GM12878 (cell line): ENCODE measurements at places on chromosomes 7 and 10.

GRCh38 chr10:593901-594457 lies 95.5 kb downstream of the DIP2C start:
- no peak for DNase-seq

DNA sequence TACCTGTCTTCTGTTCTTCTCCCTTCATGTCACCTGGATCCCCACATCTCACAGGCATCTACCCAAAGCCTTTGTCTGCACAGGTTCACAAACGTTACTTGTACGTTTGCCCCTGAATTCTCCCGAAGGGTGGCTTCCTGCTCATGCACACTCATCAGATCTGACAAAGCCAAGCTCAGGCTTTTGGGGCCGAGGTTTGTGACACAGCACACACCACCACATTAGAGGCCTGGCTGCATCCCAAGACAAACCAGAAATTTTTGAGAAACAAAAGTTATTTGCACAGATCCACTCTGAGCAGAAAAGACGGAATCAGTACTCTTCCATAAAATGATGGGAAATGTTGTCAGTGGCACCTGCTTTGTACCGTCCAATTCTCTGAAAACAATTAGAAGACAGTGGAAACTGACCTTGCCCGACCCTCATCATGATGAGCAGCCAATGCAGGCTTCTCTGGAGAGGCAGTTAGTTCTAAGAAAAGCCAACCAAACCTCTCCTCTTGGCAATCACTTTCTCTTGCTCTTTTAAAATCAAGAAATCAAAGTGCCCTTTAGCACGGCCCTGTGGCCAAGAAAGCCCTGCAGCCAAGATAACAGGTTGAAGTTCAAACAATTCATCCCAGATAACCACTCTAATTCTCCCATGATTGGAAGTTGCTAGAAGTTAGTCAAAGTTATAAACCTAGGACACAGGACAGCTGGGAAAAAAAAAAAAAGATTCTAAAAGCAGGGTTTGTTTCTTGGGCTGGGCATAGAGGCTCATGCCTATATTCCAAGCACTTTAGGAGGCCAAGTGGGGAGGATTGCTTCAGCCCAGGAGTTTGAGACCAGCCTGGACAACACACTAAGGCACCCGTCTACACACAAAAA lies 13.6 kb upstream of the SVIL start:
- no peak for DNase-seq

DNA sequence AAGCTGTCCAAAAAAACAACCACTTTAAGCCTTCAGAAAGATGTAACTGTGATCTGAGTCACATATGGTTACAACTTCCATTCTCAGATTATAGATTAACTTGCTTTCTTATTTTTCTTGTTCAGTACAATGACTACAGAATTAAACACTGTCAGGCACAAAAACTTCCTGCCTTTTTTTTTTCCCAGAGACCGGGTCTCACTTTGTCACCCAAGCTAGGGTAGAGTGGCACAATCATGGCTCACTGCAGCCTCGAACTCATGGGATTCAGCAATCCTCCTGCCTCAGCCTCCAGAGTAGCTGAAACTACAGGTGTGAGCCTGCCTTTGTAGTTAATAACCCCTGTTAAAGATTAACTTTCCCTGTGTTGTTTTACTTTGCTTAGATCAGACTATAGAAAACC lies 163.2 kb downstream of the AVL9 start:
- no peak for DNase-seq

- no peak for DNase-seq
These were observed 213.0 kb downstream of the PTPRN2 start for GRCh38 chr7:158374586-158374985.

- DNase-seq, result peak; percentile 50
These were observed 90.7 kb downstream of the APBB1IP start for GRCh38 chr10:26528715-26529393.

- no peak for DNase-seq
These were observed 1.1 kb downstream of the TRIM8 start for GRCh38 chr10:102645388-102645740.

- peak; percentile 20 for DNase-seq
These were observed 650.5 kb upstream of the SORCS1 start for GRCh38 chr10:107814865-107815487.

DNA sequence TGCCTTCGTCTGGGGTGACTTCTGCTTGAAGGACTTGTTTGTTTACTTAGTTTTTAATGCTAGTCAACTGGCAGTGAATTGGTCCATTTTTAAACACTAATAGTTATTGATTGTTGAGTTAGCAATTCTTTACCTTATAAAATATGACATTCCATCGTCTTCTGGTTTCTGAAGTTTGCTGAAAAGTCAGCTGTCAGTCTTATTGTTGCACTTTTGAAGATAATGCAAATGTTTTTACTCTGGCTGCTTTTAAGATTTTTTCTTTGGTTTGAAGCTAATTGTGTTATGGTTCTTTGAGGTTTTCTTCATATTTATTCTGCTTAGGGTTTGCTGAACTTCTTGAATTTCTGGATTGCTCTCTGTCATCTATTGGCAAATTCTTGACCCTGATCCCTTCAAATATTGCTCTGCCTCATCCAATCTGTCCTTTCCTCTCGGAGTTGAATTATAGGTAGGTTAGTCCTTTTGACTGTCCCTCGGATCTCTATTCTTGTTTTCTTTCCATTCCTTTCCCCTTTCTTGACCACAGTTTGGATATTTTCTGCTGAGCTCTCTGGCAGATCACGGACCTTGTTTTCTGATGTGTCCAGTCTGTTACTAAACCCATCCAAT lies 24.2 kb downstream of the MGMT start:
- DNase-seq, result no peak

GRCh38 chr7:100119970-100120732 lies 717 bp downstream of the CNPY4 start:
- DNase-seq, result no peak

DNA sequence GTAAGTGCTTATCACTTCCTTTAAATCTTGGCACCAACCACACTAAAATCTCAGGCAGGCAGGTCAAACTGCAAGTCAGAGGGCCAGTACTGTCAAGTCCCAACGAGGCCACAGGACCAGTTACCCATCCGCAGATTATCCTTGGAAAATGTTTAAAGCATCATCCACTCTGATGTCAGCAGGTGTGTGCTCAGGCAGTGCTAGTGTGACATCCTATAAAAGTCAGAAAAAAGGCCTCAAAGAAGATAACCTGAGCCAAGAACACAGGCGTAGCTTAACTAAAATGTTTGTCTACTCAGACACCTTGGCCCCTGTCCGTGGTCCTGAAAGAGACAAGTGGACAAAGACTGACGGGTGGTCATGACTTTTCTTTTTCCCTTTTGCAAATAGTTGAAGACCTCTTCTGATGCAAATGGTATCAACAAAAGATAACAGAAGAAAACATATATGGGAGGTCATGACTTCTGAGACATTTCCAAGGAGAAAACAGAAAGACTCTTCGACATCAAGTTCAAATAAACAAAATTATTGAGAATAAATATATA lies 309.3 kb downstream of the KCNMA1 start:
- DNase-seq, result no peak

DNA sequence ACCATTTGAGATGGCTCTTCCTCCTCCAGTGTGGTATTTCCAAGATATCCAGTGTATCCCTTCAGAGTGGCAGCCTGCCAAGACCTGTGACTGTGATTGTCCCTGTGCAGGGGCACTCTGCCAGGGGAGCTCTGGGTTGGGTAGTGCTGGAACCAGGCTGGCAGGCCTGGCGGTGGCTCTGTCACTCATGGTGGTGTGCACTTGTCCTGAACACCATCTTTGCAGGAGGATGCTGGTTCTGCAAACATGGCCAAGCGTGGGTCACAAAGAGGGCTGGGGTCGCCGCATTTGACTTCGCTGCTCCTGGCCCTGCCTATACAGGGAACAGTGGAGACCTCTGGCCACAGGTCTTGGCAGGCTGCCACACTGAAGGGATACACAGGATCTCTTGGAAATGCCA lies 205.2 kb downstream of the PRPF18 start:
- DNase-seq, result no peak

- peak; percentile 72 for DNase-seq
These were observed at the start of gene MRPS17 for GRCh38 chr7:55951637-55952351. Gene MRPS17 (plus strand): TSS chr7:55951877. CDS start chr7:55953196, 1,319 bp downstream.
